ENCODE measurements at places on chromosomes 3 and 15.

- DNase-seq = no peak
These were observed 151.4 kb downstream of the OTOL1 start for GRCh38 chr3:161647936-161648470.

GRCh38 chr15:69848551-69849231 lies 249.0 kb downstream of the TLE3 start:
- no peak for DNase-seq

DNA sequence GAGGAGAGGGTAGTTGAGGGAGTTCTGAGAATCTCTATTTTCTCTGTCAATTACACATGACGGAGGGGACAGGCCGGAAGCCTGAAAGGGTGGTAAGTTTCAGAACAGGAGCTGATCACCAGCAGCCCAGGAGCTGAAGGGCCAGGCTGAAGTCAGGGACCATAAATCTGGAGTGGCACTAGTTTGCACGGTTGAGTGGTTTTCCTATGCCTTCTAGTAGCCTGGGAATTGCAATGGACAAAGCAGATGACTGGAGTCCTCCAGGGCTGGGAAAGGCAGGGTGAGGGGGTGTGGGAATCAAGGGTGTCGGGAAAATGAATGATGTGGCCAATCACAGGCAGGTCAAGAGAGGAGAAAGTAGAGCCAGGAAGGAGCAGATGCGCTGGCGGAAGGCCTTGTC lies 72.5 kb downstream of the MAGEF1 start:
- DNase-seq = no peak

DNA sequence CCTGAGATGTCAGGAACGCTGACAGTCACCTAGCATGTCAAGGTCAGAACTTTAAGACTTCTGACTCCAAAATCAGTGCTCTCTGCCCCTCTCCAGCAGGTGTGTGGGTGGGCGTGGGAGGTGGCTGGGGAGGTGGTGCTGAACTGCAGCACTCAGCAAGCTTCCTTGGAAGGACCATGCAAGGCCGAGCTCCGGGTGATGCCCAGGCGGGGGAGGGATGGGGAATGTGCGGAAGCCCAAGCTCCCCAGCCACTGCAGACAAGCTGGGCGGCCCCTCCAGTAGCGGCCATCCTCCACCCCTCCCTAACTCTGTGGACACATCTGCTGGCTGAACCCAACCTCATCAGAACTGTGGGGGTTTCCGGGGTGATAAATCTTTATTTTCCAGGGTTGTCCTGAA lies 296.6 kb downstream of the TLE3 start:
- DNase-seq = no peak

GRCh38 chr3:17579289-17580031 lies 163.0 kb downstream of the TBC1D5 start:
- peak; percentile 74 for DNase-seq

GRCh38 chr15:60392986-60393790 lies 4.6 kb downstream of the ANXA2 start:
- DNase-seq = no peak

DNA sequence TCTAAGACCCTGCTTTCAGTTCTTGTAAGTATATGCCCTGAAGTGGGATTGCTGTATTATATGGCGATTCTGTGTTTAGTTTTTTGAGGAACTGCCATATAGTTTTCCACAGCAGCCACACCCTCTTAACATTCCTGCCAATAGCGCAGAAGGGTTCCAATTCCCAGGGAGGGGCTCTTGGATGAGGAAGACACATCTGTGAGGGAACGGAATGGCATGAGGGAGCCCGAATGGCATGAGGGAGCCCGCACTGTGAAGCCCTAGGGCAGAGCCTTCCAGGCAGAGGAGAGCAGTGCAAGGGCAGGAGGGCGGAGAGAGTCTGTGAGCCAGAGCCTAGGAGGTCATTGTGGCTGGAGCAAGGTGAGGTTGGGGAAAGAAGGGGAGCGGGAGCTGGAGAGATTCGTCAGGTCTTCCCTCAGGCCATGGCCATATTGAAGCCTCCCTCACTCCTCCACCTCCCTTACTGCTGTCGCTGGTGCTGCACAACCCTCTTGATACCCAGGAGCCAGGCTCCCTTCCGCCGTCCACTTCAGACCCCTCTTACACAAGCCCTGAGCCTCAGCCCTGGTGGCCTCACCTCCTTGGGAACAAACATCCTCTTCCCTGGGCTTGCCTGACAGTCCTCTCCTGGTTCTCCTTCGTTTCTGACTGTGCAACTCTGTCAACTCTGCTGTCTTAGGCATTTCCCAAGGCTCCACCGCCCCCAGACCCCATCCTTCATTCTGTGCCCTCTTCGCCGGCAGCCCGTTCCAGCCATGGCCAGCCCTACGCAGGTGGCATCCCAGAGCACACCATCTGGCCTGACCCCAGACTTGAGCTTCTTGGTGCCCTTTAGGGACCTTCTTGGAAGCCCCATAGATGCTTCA lies 51.4 kb downstream of the FGD5 start:
- no peak for DNase-seq

DNA sequence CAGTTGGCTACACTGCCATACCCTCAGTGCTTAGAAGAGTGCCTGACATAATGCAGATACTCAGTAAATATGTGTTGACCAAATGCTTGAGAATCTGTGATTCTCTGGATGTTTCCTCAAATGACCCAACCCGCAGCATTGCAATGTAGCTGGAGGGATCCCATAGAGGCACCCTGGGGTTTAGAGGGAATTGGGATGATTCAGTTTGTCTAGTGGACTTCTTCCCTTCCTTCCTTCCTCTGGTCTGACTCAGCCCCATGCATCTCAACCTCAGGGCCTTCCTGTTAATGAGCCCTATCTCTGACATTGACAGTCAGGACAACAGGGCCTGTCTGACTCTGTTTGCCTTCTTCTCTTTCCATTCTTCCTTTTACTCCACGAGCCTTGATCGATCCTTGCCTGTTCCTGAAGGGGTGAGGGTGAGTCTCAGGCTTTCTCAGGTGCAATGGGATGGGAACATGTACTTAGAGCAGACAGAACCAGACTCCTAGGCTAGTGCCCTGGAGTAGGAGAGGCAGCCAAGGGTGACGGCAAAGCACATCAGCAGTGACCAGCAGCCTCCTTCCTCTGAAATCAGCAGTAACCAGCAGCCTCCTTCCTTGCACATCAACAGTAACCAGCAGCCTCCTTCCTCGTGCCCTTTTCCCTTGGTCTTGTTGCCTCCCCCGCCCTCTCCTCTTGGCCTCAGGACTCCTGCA lies 78.2 kb downstream of the DGKG start:
- DNase-seq = no peak

GRCh38 chr15:62929000-62929357 lies 113.6 kb upstream of the TPM1 start:
- no peak for DNase-seq

GRCh38 chr3:5442106-5442785 lies 254.7 kb downstream of the EDEM1 start:
- DNase-seq = no peak

DNA sequence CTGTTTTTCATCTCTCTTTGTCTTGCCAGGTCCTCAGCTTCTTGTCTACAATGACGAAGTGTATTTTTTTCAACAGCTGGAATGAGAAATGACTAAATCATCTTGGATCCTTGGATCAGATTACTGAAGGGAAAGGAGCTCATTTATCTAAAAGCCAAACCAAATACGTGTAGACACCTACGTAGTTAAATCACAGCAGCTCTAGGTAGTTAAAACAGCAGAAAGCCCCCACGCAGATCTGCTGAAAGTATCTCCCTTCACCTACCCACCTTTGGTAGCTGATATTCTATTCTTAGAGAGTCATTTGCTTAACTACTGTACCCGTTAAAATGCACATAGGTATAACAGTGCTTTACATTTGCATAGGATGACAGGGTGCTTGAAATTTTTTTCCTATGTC lies 105.5 kb upstream of the WNT5A start:
- DNase-seq = no peak

- DNase-seq = no peak
These were observed 688 bp downstream of the XPC start for GRCh38 chr3:14177580-14178246.

DNA sequence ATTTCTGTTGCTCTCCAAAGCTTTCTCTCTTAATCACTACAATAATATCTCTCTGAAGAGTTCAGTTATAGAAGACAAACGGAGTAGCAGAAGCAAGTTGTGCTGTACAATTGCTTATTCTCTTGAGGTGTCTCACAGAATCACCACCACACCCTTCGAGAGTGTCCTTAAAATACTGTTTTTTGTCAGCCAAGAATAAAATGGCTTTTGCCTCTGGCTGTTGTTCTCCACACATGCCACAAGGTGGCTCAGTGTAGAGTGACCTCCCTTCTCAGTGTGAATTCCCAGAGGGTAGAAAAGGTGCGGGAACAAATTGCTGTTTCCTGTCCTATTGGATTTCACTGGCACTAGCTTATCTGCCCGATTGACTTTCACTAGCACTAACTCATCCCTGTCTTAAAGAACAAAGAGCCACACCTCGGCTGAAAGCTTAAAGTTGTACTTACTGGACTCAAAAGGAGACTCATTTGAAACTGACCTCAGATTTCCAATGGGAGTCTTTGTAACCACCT lies 134.2 kb upstream of the SATB1 start:
- DNase-seq = peak; percentile 23

GRCh38 chr3:21750831-21751391 lies at the start of gene ZNF385D:
Gene ZNF385D (minus strand): TSS chr3:21751210. CDS start chr3:21750916, 294 bp downstream.
- no peak for DNase-seq

DNA sequence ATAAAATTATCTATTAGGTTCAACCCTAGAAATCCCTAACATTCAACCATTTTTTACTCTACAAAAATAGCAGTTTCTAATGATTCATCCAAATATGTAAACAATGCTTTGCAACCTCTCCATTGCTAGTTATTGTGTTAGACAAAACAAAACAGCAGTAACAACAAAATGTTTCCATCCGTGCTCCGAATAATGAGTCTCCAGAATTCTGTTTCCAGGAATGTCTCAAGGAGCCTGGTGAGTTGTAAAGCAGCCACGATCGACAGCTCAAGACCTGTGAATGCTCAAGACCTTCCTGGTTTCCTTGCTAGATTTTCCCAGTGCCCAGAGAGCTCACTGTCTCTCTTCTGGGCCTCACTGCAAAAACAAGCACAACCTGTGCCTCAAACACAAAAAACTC lies 49.9 kb downstream of the CHRD start:
- DNase-seq = no peak

DNA sequence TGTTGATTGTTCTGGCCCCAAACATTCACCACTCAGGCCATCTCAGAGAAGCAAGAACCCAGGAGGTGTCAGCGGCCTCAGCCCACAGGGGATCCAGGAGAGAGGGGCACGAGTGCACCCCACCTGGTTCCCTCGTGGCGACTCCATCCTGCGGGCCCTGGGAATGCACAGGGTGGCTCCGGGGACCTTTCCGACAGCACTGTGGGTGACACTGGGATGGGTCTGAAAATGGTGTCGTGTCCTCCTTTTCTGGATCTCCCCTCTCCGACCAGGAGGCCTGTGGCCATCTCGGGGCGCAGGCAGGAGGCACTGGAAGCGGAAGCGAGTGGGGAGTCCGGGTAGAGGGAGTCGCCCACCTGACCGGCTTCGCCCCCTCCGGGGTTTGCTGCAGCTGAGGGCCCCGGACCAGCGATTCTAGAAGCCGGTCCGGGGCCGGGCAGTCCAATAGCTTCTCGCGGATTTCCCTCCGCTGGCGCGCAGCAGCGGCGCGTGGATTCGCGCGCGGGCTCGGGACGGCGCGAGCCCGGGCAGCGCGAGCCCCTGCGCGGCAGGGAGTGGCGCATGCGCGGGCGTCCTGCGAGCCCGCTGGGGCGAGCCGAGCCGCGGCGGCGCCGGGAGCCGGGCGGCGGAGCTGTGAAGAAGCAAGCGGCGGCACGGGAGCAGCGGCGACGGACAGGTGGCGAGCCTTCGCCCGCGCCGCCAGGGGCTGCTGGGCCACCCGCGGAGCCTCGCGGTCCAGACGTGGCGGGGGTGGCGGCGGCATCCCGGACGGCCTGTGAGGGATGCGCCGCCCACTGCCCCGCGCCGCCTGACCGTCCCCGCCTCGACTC lies at the start of gene DOCK3:
DOCK3 (plus strand) TSS at position 579 of the 830 bp plus-strand sequence. CDS start 337 bp downstream, outside the sequence.
- DNase-seq = peak; percentile 29

GRCh38 chr3:160226026-160226907 lies 1.0 kb downstream of the C3orf80 start:
- no peak for DNase-seq

GRCh38 chr15:76342058-76342381 lies 5.4 kb downstream of the ISL2 start:
- DNase-seq = no peak

DNA sequence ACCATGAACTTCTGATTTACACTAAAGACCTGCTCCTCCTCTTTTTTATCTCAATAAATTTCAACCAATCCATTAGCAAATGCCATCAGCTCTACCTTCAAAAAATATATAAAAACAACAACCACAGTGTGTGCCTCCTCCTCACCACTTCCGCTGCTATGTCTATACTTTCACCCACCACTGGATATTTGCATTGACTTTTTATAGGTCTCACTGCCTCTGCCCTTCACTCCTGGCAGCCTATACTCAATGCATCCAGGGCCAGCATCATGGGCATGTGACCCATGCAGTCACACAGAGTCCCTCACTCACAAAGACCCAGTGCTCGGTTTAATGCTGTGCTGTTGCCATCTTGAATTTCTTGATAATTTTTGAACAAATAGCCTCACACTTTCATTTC lies 53.5 kb upstream of the CCDC54 start:
- DNase-seq = no peak

DNA sequence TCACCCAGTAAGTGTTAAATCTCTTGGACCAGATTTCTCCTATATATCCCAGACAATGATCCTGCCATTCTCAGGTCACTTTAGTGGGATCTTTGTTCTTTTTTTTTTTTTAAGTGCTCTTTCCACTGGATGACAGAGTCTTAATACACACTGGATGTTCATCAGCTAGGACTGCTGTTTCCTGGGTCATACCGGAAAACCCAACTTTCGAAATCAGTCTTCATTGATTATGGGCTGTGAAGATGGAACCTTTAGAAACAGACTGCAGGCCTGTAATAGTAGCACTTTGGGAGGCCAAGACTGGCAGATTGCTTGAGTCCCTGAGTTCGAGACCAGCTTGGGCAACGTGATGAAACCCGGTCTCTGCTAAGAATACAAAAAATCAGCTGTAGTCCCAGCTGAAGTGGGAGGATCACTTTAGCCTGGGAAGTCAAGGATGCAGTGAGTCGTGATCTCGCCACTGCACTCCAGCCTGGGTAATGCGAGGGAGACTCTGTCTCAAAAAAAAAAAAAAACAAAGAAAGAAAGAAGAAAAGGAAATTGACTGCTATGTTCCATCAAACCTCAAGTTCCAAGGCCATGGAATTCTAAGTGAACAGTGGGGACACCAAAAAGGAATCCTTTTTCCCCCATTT lies 2.3 kb downstream of the EOGT start:
- no peak for DNase-seq

GRCh38 chr3:126855374-126855773 lies 127.5 kb upstream of the PLXNA1 start:
- DNase-seq = no peak

Data from T-helper 2 cell (primary cell).